Bone marrow (tissue), 2 donors: ENCODE measurements at places on chromosomes 6 and 20.

GRCh38 chr6:163094881-163095280, 319.6 kb upstream of the QKI start:
- no peak for DNase-seq

GRCh38 chr6:3750317-3751076, 1.0 kb downstream of the PXDC1 start:
- DNase-seq = no peak

GRCh38 chr20:2519115-2519809, 10.5 kb upstream of the ZNF343 start:
- no peak for DNase-seq

- no peak for DNase-seq
Measured at GRCh38 chr6:147507162-147508041, 1.1 kb upstream of the SAMD5 start.

DNA sequence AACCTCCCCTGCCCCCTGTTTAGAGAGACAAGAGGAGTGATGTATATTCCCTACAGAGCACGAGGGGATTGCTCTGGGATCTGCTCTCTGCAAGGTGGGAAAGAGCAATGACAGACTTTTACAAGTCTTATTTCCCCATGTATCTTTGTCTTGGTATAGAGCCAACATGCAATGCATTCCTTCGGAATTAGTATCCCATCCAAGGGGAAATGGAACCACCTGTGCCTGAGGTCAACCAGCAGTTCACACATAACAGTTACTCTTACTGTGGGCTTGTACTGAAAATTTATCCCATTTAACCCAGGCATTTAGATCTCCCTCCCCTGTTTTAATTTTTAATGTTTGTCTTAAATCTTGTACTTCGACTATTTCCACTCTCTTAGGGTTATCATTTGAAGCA, 250.4 kb downstream of the C6orf118 start:
- DNase-seq = no peak
